ENCODE measurements at places on chromosomes 3 and 15.

DNA sequence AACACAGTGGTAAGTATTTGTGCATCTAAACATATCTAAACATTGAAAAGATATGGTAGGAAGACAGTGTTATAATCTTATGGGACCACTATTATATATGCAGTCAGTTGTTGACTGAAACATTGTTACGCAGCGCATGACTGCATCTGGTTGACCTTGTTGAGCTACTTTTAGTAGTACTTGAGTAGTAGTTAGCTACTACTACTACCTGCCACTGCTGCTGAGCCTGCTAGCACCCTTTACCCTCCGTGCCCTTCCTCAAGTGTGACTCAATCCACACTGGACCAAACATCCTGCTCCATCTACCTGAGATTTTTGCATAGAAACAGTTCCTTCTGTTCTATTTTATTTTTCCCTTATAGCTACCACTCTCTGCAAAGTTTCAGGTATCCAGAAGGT is 123.6 kb upstream of the STRIT1 start:
- no peak for DNase-seq

DNA sequence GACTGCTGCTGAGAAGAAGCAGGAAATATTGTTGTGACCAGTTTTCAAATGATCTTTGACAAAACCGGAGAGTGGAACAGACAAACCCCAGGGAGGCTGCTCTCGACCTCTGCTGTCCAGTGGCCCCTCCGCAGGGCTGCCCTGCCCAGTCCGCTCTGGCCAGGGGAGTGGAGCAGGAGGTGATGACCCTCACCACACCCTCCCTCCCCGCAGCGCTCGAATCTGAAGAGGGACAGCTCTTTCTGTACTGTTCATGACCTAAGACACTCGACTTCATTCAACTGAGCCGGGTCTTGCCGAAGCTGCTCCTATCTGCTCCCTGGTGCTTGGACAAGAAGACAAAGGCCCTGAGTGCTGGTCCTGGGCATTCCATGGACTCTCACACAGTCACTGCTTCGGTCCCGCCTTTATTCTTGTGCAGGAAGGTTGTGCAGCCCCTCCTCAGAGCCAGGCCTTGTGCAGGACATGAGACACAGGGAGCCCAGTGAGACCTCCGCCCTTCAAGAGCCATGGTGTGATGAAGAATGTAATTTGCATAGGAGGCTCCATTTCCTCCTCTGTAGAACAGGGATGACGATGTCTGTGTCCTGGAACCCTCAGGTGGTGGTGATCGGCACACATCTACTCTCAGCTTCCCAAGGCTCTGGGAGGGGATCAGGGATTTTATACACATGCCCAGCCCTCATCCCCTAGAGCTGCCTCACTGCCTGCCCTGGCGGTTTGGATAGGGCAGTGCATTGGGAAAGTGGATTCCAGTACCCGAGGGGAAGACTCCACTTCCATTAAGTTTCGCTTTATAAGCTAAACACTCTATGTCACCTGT is 97.1 kb upstream of the PRR20G start:
- no peak for DNase-seq

- DNase-seq: no peak
Observed at GRCh38 chr3:40690749-40691451, 166.1 kb downstream of the ZNF621 start.

- no peak for DNase-seq
Observed at GRCh38 chr3:87833039-87833377, 225.8 kb downstream of the CGGBP1 start.

- no peak for DNase-seq
Observed at GRCh38 chr3:43287500-43287873, 1.1 kb downstream of the SNRK start.

- DNase-seq: no peak
Observed at GRCh38 chr15:90257776-90258175, 7.7 kb upstream of the NGRN start.

DNA sequence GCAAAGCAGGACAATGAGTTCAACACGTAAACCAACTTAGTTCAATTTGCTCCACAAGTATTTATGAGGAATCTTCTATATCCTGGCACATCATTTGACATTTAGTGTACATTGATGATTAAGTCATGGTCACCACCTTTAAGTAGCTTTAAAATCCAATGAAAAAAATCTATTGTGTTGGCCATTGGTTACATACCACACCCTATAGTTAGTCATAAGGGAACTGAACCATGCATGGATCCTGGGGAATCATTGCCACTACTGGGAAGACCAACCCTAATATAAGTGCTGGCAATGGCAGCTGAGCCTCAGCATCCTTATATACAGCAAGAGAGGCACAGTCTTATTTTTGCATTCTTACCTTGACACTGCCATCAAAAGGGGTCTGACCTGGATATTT is 502.5 kb downstream of the MECOM start:
- DNase-seq: no peak
